Activated naive CD4-positive, alpha-beta T cell treated with anti-CD3 and anti-CD28 coated beads for 36 hours (primary cell): ENCODE measurements at places on chromosomes 5 and 9. TPM values are rescaled to one million over a fixed set of nuclear protein-coding genes. Genes with fewer than 3 reads are reported as not detected.
A peak's percentile ranks its signal among the peaks of the same experiment; 100 is the strongest.

DNA sequence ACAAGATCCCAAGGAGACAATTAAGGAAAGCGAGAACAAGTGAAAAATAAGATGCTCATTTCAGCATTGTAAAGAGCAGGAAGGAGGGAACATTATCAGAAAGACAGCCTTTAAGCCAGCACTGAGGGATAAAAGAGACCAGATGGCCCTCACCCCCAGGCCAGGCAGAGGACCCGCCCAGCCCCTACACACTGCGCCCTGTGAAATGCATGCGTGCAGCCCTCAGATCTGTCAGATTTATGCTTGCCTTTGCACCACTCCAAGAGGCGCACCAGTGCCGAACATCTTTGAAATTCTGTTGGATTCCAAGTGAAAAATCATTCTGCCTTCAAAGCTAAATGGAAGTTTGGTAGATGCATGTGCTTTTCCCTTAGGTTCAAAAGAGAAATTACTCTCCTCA, 378.0 kb downstream of the MLLT3 start:
- DNase-seq, result no peak
- H3K27ac ChIP-seq, result no peak overlapping the region
- H3K36me3 ChIP-seq, result no peaks in the 10 kb centered on the region
- no peak overlapping the region for H3K4me3 ChIP-seq
- H3K27me3 ChIP-seq, result no peaks in the 10 kb centered on the region
- peaks cover 58% of the 10 kb centered on the region for H3K4me1 ChIP-seq

GRCh38 chr9:89496645-89497256, 1.2 kb downstream of the SEMA4D start:
- H3K4me3 ChIP-seq, result peak overlapping the region; percentile 89
- H3K36me3 ChIP-seq, result peaks cover 14% of the 10 kb centered on the region
- peak; percentile 78 for DNase-seq
- peak overlapping the region; percentile 93 for H3K27ac ChIP-seq

The GRAMD2B gene
- 10.8 TPM for total RNA-seq

The SVEP1 gene
- total RNA-seq, result not detected

The CACNA1B gene
- 0.05 TPM for total RNA-seq

The RNF208 gene
- total RNA-seq, result 5.0 TPM

- no peak for DNase-seq
- H3K27me3 ChIP-seq, result no peaks in the 10 kb centered on the region
- no peaks in the 10 kb centered on the region for H3K36me3 ChIP-seq
- H3K27ac ChIP-seq, result no peak overlapping the region
- H3K4me3 ChIP-seq, result no peak overlapping the region
Observed at GRCh38 chr5:2381070-2381469, 370.4 kb downstream of the IRX2 start.

- H3K4me3 ChIP-seq, result no peak overlapping the region
- no peaks in the 10 kb centered on the region for H3K36me3 ChIP-seq
- no peak overlapping the region for H3K27ac ChIP-seq
- H3K27me3 ChIP-seq, result peaks cover 54% of the 10 kb centered on the region
- no peak for DNase-seq
- peaks cover 16% of the 10 kb centered on the region for H3K4me1 ChIP-seq
Observed at GRCh38 chr5:11383506-11384095, 520.6 kb downstream of the CTNND2 start.
